ENCODE measurements at places on chromosomes 2 and 18. TPM values are rescaled to one million over a fixed set of nuclear protein-coding genes. Genes with fewer than 3 reads are reported as not detected.

DNA sequence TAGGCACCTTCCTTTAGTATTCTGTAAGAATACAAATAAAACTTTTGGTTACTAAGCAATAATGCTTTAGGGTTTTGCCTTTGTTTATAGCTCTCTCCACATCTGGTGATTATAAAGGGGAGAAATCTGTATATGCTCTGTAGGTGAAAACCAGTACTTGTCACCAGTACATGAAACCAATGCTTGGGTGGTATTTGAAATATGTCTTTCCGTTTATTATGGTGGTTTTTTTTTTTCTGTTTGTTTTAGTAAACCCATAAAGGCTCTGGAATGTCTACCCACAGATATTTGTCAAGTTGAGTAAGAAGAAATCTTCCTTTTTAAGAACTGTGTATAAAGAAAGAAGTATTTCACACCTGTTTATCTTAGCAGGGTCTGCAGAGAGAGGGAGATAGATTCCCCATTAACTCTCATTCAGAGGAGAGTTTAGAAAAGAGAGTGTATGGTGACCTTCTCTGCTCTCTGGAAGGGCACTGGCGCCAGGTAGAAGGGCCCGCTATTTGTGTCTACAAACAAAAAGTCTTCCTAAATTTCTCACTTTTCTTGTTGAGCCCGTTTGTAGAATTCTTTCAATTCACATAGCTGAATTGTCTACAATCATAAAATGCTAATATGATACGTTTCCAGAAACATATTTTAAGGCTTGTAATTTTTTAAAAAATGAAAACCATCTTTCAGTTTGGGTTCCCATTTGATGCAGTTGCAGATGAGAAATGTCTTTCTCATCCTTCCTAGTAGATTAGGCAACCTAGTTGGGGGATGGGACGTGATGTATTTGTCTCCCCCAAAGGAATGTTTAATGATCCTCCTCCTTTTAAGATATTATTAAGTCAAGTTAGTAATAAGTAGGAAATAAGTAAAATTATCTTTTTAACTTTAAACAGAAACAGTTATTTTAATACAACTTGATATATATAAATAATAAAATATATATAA lies 33.9 kb downstream of the MAP3K20 start:
- DNase-seq: no peak
- H3K4me3 ChIP-seq: no peak overlapping the region
- H3K4me1 ChIP-seq: no peaks in the 10 kb centered on the region
- no peaks in the 10 kb centered on the region for H3K27me3 ChIP-seq

The RUFY4 gene
- total RNA-seq: not detected

GRCh38 chr18:46265196-46266156 lies 161.3 kb downstream of the HAUS1 start:
- no peak for DNase-seq
- H3K27ac ChIP-seq: no peak overlapping the region
- peaks cover 12% of the 10 kb centered on the region for H3K4me1 ChIP-seq
- peaks cover 3% of the 10 kb centered on the region for H3K36me3 ChIP-seq

The ALKAL2 gene
- total RNA-seq: 0.63 TPM

The SERPINB3 gene
- total RNA-seq: not detected

GRCh38 chr2:232230560-232230959 lies 148.0 kb upstream of the ALPP start:
- peak; percentile 8 for DNase-seq
- no peaks in the 10 kb centered on the region for H3K36me3 ChIP-seq
- H3K4me1 ChIP-seq: peaks cover 15% of the 10 kb centered on the region
- H3K27me3 ChIP-seq: no peaks in the 10 kb centered on the region

The ITPRIPL1 gene
- 25.6 TPM for total RNA-seq

- DNase-seq: peak; percentile 71
- peaks cover 10% of the 10 kb centered on the region for H3K27me3 ChIP-seq
- H3K27ac ChIP-seq: peak overlapping the region; percentile 54
- peak overlapping the region; percentile 94 for H3K4me3 ChIP-seq
Observed at GRCh38 chr2:27379836-27380625, 503 bp downstream of the ZNF513 start.

DNA sequence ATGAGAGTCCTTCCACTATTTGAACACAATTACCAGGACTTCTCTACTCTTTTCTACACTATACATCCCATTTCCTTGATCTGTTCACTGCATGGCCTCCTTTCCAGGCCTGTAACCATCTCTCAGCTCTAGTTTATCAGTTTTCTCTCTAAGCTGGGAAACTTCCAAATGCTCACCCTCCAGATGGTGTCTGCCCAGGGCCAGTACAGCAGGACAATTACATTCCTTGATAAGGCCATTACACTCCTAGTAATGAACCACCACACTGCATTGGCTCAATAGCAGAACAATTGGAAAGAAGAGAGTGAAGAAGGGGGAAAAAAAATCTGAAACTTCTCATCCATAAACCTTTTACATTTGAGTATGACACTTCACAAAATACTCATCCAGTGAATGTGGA lies 359.1 kb downstream of the ALK start:
- DNase-seq: no peak
- H3K27ac ChIP-seq: no peak overlapping the region
- no peaks in the 10 kb centered on the region for H3K36me3 ChIP-seq
- no peak overlapping the region for H3K4me3 ChIP-seq
- H3K4me1 ChIP-seq: no peaks in the 10 kb centered on the region
- H3K27me3 ChIP-seq: no peaks in the 10 kb centered on the region

GRCh38 chr2:232204457-232204931 lies 174.1 kb upstream of the ALPP start:
- H3K4me1 ChIP-seq: peaks cover 18% of the 10 kb centered on the region
- H3K27me3 ChIP-seq: no peaks in the 10 kb centered on the region
- H3K4me3 ChIP-seq: no peak overlapping the region
- no peak overlapping the region for H3K27ac ChIP-seq
- H3K36me3 ChIP-seq: peaks cover 14% of the 10 kb centered on the region

DNA sequence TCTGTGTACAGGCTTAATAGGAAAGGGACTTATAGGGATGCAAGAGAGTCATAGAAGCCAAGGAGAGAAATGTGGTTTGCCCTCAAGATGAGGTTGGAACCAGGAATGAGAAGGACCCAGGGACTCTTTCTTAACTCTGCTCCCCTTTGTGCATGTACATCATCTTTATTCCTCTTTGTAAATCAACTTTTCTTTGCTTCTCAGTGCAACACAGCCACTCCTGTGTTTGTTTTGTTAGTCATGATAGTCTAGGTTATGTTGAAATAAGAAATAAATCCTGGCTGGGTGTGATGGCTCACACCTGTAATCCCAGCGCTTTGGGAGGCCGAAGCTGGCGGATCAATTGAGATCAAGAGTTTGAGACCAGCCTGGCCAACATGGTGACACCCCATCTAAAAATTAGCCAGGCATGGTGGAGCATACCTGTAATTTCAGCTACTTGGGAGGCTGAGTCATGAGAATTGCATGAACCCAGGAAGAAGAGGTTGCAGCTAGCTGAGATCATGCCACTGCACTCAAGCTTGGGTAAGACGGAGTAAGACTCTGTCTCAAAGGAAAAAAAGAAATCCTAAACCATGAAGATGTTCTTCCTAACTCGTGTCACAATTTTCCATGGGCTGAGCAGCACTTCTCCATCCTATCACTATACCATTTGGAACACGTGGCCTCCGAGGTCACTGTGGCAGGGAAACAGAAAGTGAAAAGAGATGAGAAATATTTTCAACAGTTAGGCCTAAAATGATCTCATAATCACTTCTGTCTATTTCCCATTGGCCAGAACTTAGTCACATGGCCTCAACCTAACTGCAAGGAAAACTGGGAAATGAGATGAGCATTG lies 73.0 kb upstream of the TMEM17 start:
- no peaks in the 10 kb centered on the region for H3K27me3 ChIP-seq
- peaks cover 28% of the 10 kb centered on the region for H3K4me1 ChIP-seq
- H3K27ac ChIP-seq: peak overlapping the region; percentile 38
- no peak overlapping the region for H3K4me3 ChIP-seq

GRCh38 chr2:159617646-159618045 lies 1.3 kb upstream of the BAZ2B start:
- peak overlapping the region; percentile 90 for H3K4me3 ChIP-seq
- no peak for DNase-seq
- no peak overlapping the region for H3K27ac ChIP-seq
- H3K4me1 ChIP-seq: peaks cover 33% of the 10 kb centered on the region

DNA sequence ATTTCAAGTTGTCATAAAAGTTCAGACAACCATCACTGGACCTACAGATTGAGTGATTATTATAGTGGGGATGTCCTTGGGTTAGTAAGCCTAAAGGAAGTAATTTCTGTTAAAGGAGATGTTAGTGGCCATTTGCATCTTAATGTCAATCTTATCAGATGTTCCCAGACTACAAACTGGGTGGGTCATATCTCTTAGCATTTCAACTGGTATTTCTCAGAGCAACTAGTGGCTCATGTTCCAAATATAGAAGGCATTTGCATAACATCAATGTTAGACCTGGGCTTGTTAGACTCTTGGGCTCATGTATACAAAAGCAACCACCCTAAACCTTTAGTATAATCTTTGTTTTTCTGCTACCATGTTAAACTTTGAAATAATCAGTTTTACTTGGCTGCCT lies 17.9 kb downstream of the PLEKHA3 start:
- H3K36me3 ChIP-seq: peaks cover 20% of the 10 kb centered on the region
- H3K27me3 ChIP-seq: no peaks in the 10 kb centered on the region
- peaks cover 3% of the 10 kb centered on the region for H3K4me1 ChIP-seq
- no peak overlapping the region for H3K4me3 ChIP-seq
- no peak for DNase-seq

DNA sequence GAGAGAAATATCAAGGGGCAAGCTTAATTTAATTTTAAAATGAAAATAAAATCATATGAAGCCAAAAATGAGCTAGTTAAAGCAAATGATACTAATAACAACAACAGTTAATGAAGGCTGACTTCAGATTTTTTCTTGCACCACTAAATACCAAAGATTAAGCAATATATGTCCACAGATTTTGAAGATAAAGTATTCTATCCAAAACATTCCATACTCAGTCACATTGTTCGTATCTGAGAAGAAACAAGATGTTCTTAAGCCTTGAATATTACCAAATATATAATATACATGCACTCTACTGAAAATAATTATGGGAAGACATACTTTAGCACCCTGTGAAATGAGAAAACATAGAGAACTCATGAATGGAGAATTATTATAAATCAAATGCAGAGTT lies 593.3 kb upstream of the SYT4 start:
- H3K27me3 ChIP-seq: no peaks in the 10 kb centered on the region
- H3K4me1 ChIP-seq: peaks cover 4% of the 10 kb centered on the region
- no peaks in the 10 kb centered on the region for H3K36me3 ChIP-seq
- DNase-seq: no peak

- no peak for DNase-seq
- H3K4me3 ChIP-seq: no peak overlapping the region
- H3K27me3 ChIP-seq: no peaks in the 10 kb centered on the region
- peaks cover 17% of the 10 kb centered on the region for H3K4me1 ChIP-seq
Observed at GRCh38 chr18:79294235-79294634, 101.5 kb upstream of the NFATC1 start.

GRCh38 chr2:124261456-124261855 lies 236.4 kb downstream of the CNTNAP5 start:
- no peak overlapping the region for H3K4me3 ChIP-seq
- no peaks in the 10 kb centered on the region for H3K4me1 ChIP-seq
- DNase-seq: no peak
- H3K27ac ChIP-seq: no peak overlapping the region
- no peaks in the 10 kb centered on the region for H3K36me3 ChIP-seq

DNA sequence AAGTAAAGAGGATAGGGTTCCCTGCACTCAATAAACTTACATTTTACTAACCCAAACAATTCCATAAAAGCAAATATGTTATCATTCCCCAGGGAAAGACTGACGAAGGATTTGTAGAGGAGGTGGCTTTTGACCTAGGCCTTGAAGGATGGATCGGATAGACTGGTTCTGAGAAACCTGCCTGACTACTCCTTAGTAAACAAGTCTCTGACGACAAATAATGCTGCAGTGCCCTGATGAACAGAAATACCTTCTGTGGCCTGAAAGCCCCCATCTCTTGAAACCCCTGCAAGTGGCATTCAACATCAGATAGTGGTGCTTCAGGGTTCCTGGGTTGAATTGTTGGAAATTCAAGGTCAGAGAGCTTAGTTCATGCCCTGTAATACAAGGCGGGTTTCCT lies 19.2 kb downstream of the PRKCE start:
- no peaks in the 10 kb centered on the region for H3K4me1 ChIP-seq
- H3K36me3 ChIP-seq: no peaks in the 10 kb centered on the region
- no peak overlapping the region for H3K4me3 ChIP-seq

DNA sequence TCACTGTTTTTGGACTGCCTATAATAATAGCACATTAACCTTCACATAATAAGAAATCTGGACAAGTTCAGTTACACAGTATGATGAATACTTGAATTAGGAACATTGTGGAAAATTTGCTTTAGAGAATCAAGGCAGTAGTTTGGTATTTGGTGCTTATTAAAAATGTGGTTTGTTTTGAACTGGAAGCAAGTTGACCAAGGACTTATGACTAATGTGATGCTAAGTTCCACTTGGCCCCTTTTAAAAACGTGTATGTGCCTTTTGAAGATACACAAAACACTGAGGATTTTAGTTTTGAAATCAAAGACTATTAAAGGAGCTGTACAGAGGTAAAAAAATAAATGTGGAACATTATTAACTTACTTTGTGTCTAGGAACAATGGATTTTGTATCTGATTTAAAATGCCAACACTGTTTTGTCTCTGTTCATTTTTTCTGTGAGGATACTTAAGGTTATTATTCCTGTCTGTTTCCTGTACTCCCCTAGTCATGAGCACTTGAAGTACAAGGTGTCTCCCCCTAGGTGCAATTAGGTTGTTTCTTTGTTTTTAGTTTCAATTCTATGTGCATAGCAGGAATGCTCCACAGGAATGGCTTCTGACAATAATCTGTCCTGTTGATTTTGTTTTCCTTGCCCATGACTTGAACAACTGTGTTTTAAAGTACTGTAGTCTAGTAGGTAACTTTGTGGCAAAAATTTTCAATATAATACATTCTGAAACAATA lies 49.6 kb upstream of the PTH2R start:
- H3K27ac ChIP-seq: peak overlapping the region; percentile 8
- H3K4me3 ChIP-seq: no peak overlapping the region
- DNase-seq: no peak

DNA sequence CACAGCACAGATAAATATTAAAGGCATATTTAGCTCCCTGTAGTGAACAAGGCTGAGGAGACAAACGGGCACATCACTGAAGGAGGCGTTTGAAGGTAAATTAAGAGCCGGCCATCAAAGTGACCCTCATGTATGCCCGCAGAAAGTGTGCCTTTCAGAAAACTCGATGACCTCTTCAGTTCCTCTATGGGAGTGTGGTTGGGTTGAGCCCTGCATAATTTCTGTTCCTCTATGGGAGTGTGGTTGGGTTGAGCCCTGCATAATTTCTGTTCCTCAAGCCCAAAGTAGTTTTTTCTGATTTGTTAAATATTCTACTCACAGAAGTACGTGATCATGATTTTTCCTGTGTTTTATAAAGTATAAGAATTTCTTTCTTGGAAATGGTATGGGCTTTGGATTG lies 568.5 kb downstream of the TSN start:
- H3K4me1 ChIP-seq: no peaks in the 10 kb centered on the region
- no peaks in the 10 kb centered on the region for H3K36me3 ChIP-seq
- no peak for DNase-seq
- H3K4me3 ChIP-seq: no peak overlapping the region
- no peak overlapping the region for H3K27ac ChIP-seq
- H3K27me3 ChIP-seq: peaks cover 3% of the 10 kb centered on the region

Measured in neural crest cell (in vitro differentiated cells).